Posterior vena cava (tissue), 2 donors: ENCODE measurements at places on chromosomes 5 and 9. TPM values are rescaled to one million over a fixed set of nuclear protein-coding genes. Genes with fewer than 3 reads are reported as not detected.

SMIM32 gene
- not detected for total RNA-seq

- no peak for DNase-seq
Observed at GRCh38 chr5:79133121-79133656, 21.6 kb downstream of the BHMT start.

GRCh38 chr9:13590996-13591395, 311.5 kb upstream of the MPDZ start:
- DNase-seq, result no peak

MARCOL gene
- total RNA-seq, result not detected
